ENCODE measurements at places on chromosomes 4 and X.

DNA sequence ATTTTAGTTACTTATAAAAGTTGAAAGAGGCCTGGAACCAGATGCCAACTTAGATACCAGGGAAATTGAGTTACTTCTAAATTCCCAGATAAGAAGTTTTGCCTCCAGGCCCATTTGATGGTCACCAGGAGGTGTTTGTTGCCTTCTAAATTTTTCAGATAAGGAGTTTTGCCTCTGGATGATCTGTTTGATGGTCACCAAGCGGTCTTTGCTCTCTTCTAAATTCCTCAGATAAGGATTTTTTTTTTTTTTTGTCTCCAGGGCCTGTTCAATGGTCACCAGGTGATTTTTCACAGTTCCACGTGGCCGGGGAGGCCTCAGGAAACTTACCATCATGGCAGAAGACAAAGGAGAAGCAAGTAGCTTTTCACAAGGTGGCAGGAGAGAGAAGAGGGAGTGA, 66.5 kb downstream of the FAM9B start:
- DNase-seq = no peak

DNA sequence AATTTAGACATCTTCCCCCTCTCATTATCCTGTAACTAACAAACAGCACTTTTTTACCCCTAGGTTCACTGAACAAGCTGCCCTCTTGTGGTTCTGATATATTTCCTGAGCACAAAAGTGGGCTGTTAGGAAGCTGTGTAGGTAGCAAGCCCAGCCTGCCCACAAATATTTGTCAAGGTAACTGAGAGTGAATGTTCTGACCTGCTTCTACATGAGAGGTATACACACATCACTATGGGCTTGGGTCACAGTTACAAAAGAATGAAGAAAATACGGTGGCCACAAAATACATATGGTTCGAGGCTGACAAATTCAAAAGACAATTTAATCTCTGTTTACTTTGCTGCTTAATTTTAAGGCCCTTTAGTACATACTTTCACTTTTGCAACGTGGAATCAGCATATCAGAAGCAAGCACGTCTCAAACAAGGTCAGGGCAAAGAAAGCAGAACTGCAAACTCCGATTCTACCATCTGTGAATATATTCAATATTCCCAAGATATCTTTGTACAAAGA, 78.7 kb downstream of the RBM47 start:
- DNase-seq = no peak

DNA sequence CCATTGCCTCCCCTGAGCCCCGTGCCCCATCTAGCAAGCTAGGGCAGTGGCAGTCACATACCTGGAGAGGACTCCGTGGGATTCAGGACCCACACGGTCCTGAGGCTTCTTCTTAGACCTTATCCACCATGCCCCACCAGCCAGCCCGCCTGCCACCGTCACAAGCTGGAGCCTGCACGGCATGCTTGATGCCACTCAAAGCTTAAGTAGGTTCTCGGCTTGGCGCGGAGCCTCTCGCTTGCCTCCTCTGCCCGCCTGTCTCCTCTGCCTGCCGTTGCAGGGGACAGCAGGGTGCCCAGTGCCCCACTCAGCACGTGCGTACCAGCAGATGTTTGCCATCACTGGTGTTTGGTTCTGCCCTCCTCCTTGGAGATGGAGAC, 14.1 kb downstream of the PSAPL1 start:
- no peak for DNase-seq

GRCh38 chrX:76454456-76454927, 27.0 kb downstream of the MAGEE1 start:
- no peak for DNase-seq

GRCh38 chr4:124121461-124121971, 591.0 kb downstream of the ANKRD50 start:
- no peak for DNase-seq

GRCh38 chrX:41386222-41386990, 52.4 kb downstream of the DDX3X start:
- DNase-seq = no peak

DNA sequence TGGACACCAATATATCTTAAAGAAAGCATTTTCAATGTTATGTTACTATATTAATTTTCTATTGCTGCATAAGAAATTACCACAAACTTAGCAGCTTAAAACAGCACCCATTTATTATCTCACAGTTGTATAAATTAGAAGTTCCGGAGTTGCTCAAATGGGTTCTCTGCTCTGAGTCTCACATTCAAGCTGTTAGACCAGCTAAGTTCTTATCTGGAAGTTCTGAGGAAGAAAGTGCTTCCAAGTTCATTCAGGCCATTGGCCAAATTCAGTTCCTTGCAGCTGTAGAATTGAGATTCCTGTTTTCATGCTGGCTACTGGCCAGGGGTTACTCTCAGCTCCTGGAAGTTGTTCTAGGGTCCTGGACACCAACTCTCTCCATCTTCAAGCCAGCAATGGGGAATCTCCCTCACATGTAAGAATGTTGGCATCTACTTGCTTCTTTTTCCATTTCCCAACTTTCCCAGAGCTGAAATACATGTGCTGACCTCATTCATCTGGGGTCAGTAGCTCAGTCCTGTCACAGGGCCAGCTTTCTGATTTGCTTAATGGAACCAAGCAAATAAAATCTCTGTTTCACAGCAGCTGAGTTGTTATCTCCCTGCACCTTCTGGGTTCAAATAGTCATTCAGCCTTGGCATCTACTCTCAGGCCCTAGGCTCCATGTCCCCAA, 99.6 kb upstream of the INTU start:
- no peak for DNase-seq

All from stimulated activated CD8-positive, alpha-beta memory T cell treated with anti-CD3 and anti-CD28 coated beads, Interleukin-4, amount 100 ng/mL, for 4 hours (primary cell).